ENCODE measurements at places on chromosomes 6 and 20. TPM values are rescaled to one million over a fixed set of nuclear protein-coding genes. Genes with fewer than 3 reads are reported as not detected.

GRCh38 chr6:53302678-53303360 is 45.9 kb downstream of the ELOVL5 start:
- DNase-seq = no peak
- H3K4me1 ChIP-seq = peaks cover 86% of the 10 kb centered on the region
- H3K27me3 ChIP-seq = no peaks in the 10 kb centered on the region
- peak overlapping the region; percentile 72 for H3K27ac ChIP-seq

DNA sequence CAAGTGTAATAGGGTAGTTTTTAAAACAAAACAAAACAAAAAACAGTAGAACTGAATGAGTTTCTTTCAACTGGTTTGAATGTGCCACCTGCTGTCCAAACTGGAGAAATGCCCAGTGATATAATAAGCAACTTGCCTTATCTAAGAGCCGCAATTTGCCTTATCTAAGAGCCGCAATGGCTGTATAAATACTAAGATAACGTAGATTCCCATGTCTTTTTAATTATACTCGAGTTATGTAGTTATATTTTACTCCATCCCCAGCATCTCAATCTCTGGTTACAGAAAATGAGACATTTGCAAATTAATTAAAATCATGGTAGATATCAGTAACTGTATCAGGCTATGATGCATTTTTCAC is 67.2 kb downstream of the RPP40 start:
- no peak overlapping the region for H3K27ac ChIP-seq
- peaks cover 20% of the 10 kb centered on the region for H3K4me1 ChIP-seq
- no peak overlapping the region for H3K4me3 ChIP-seq
- no peak for DNase-seq
- H3K36me3 ChIP-seq = peaks cover 53% of the 10 kb centered on the region
- no peaks in the 10 kb centered on the region for H3K27me3 ChIP-seq

DNA sequence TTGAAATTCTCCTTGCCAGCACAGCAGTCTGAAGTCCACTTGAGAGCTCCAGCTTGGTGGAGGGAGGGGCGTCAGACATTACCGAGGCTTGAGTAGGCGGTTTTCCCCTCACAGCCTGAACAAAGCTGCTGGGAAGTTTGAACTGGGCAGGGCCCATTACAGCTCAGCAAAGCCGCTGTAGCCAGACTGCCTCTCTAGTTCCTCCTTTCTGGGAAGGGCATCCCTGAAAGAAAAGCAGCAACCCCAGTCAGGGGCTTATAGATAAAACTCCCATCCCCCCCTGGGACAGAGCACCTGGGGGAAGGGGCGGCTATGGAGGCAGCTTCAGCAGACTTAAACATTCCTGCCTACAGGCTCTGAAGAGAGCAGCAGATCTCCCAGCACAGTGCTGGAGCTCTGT is 325.3 kb downstream of the GJA1 start:
- H3K36me3 ChIP-seq = no peaks in the 10 kb centered on the region
- no peak for DNase-seq
- H3K4me1 ChIP-seq = no peaks in the 10 kb centered on the region

GRCh38 chr6:33160728-33161344 is 31.4 kb downstream of the COL11A2 start:
- DNase-seq = no peak
- H3K36me3 ChIP-seq = no peaks in the 10 kb centered on the region
- H3K4me1 ChIP-seq = peaks cover 13% of the 10 kb centered on the region
- peak overlapping the region; percentile 92 for H3K4me3 ChIP-seq

- no peaks in the 10 kb centered on the region for H3K4me1 ChIP-seq
- H3K36me3 ChIP-seq = no peaks in the 10 kb centered on the region
- H3K4me3 ChIP-seq = no peak overlapping the region
- no peak for DNase-seq
- H3K27ac ChIP-seq = no peak overlapping the region
- no peaks in the 10 kb centered on the region for H3K27me3 ChIP-seq
Measured at GRCh38 chr6:118317581-118318563, 230.2 kb upstream of the PLN start.

- no peak for DNase-seq
- H3K4me1 ChIP-seq = peaks cover 31% of the 10 kb centered on the region
- peaks cover 13% of the 10 kb centered on the region for H3K36me3 ChIP-seq
- no peak overlapping the region for H3K4me3 ChIP-seq
- no peaks in the 10 kb centered on the region for H3K27me3 ChIP-seq
Measured at GRCh38 chr6:16482702-16483314, 244.4 kb downstream of the GMPR start.

DNA sequence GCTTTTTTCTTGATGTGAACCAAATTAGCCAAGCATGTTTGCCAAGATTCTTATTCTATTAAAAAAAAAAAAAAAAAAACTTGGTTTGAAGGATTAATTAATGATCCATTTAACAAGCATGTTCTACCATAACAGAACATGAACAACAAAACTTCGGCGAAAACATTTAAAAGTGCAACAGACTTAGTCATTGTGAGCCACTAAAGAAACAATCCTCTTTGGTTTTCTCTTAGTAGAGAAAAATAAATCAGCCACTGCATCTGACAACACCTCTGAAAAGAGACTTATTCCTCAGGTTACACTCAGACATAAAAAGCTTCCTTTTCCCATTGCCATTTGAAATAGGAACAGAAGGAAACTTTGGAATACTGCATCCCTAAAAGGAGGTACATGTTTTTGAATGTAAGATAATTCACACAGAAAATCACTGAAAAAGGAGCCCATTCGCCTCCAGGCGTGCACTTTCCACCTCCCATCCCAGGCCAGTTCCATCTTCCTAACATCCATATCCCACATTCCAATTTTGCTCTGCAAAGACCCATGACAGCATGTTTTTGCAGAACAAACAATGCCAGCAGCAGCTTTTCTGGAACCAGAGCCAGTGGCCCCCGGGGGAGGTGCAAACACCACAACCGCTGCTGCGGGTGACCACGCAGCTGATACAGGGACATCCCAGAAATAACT is 79.5 kb downstream of the ZMYND8 start:
- no peaks in the 10 kb centered on the region for H3K27me3 ChIP-seq
- H3K36me3 ChIP-seq = peaks cover 80% of the 10 kb centered on the region
- no peak for DNase-seq
- no peak overlapping the region for H3K4me3 ChIP-seq

- H3K4me3 ChIP-seq = no peak overlapping the region
- no peaks in the 10 kb centered on the region for H3K4me1 ChIP-seq
- no peak for DNase-seq
- H3K36me3 ChIP-seq = no peaks in the 10 kb centered on the region
Measured at GRCh38 chr6:52706001-52706400, 35.1 kb downstream of the TMEM14A start.

- H3K27ac ChIP-seq = no peak overlapping the region
- DNase-seq = peak; percentile 62
- H3K27me3 ChIP-seq = no peaks in the 10 kb centered on the region
- H3K4me1 ChIP-seq = peaks cover 39% of the 10 kb centered on the region
- peaks cover 29% of the 10 kb centered on the region for H3K36me3 ChIP-seq
Measured at GRCh38 chr6:116165596-116165995, 39.7 kb upstream of the COL10A1 start.

DNA sequence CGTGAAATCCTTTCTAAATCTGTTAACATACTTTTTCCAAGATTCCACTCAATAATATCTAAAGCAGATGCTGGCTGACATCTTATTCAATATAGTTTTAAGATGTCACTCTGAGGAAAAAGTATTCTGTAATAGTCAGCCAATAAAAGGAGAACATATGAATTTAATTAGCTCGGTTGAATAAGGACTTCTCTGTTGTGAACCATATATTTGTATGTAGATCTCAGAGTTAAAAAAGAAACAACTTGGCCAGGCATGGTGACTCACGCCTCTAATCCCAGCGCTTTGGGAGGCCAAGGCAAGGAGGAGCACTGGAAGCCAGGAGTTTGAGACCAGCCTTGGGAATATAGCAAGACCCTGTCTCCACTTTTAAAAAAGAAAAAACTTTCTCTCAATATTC is 7.4 kb upstream of the CD24 start:
- peaks cover 10% of the 10 kb centered on the region for H3K4me1 ChIP-seq
- H3K4me3 ChIP-seq = no peak overlapping the region
- no peaks in the 10 kb centered on the region for H3K36me3 ChIP-seq

DNA sequence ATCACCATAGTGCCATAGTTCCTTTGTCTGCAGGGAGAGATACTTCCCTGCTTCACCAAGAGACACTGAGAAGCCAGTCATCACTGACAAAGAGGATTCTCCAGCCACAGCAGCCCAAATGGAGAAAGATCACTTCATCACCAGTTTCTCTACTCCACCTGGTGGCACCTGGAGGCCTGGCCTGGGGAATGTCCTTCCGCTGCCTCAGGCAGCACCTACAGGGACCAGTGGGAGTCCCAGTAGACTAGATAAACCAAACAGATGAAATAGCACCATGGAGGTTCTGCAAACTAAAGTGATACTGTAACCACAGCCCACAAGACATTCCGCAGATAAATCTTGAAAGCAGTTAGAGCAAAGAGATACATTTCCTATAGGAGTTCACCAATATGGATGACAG is 266.5 kb downstream of the C6orf118 start:
- no peak for DNase-seq
- no peaks in the 10 kb centered on the region for H3K4me1 ChIP-seq
- no peak overlapping the region for H3K4me3 ChIP-seq

GRCh38 chr6:80376411-80376810 is 269.9 kb downstream of the BCKDHB start:
- no peaks in the 10 kb centered on the region for H3K4me1 ChIP-seq
- no peak for DNase-seq
- no peak overlapping the region for H3K4me3 ChIP-seq
- no peak overlapping the region for H3K27ac ChIP-seq

DNA sequence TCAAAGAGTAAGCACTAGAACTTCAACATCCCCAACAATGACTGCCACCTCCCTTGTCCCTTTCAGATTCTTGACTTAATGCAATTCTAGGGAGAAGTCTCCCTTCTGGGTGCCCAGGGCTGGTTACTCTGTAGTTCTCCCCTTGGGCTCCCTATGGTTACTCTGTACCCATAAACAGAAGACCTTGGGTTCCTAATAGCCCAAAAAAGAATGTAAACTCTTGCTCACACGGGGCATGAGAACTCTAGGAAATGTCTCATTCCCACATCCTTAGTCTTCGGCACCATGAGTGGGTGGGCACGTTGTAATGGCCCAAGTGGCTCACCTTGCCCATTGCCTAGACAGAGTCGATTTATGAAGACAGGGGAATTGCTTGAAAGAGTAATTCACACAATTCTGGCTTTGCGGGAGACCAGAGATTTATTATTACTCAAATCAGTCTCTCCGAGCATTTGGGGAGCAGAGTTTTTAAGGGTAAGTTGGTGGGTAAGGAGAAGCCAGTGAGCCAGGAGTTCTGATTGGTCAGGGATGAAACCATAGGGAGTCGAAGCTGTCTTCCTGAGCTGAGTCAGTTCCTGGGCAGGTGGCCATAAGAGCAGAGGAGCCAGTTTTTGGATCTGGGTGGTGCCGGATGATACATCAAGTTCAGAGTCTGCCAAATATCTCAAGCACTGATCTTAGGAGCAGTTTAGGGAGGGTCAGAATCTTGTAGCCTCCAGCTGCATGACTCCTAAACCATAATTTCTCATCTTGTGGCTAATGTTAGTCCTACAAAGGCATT is 61.2 kb upstream of the SIRPG start:
- peaks cover 2% of the 10 kb centered on the region for H3K36me3 ChIP-seq
- H3K4me1 ChIP-seq = peaks cover 15% of the 10 kb centered on the region
- H3K27ac ChIP-seq = no peak overlapping the region
- no peak for DNase-seq

DNA sequence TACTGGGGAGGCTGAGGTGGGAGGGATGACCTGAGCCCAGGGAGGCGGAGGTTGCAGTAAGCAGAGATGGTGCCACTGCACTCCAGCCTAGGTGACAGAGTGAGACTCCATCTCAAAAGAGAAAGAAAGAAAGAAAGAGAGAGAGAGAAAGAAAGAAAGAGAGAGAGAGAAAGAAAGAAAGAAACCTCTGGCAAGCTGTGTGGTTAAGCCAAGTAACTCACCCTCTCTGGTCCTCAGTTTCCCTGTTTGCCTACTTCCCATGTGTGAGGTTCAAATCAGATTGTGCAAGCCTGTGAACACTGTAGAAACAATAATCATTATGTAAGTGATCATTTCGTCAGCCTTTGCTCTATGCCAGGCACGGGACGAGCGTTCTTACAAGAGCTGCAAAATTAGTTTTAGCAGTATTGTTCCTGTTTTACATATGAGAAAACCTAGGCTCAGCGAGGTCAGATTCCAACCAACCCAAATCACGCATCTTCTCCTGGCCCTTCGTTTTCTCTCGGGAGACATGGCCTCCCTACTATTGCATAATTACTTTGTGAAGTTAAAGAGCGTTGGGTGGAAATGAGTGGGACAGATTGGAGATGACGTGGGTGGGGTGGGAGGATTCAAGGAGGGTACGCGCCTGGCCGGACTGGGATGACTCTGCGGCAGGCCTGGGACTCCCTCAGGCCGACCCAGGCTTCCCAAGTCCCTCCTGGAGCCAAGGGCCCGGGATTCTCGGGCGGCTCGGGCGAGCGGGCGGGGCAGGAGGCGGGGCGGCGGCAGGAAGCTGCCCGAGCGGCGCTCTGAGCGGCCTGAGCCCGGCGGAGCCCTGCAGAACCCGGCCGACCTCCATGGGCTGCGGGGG is at the start of gene SNX21:
SNX21 (plus strand) TSS at position 770 of the 853 bp plus-strand sequence. CDS start 121 bp downstream, outside the sequence.
- no peaks in the 10 kb centered on the region for H3K36me3 ChIP-seq
- no peaks in the 10 kb centered on the region for H3K27me3 ChIP-seq
- DNase-seq = peak; percentile 50
- H3K4me1 ChIP-seq = peaks cover 10% of the 10 kb centered on the region

DNA sequence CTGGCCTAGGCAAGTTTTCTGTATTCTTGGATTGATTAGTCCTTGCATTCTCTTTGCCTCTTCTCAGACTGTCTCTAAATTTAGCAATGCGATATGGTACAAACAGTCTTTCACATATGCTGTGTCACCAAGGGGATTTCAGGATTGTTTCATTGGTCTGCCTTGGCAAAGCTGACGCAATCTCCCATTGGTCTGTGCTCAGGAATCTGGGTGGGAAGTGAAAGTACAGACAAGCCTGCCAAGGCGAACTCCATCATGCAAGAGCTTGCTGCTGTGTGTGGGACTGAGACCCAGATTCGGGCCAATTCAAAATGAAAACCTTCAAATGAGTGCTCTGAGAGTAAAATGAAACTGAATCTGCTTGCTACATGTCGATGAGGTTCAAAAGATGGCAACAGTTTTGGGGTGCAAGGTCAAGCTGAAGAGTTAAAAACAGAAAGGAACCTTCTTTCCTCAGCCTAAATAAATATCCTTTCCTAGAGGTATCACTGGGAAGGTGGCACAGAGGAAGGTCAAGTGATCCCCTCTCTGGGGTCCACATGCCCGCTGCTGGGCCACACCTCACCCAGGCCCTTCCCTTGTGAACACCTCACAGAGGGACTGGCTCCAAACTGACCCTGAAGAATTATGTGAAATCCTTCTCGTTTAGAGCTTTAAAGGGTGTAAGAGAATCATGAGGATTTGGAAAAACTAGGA is 198.8 kb upstream of the PREP start:
- H3K4me1 ChIP-seq = peaks cover 10% of the 10 kb centered on the region
- peak overlapping the region; percentile 16 for H3K4me3 ChIP-seq
- no peak for DNase-seq
- no peaks in the 10 kb centered on the region for H3K36me3 ChIP-seq
- peak overlapping the region; percentile 46 for H3K27ac ChIP-seq

- no peak for DNase-seq
- no peaks in the 10 kb centered on the region for H3K27me3 ChIP-seq
- H3K4me3 ChIP-seq = no peak overlapping the region
- no peak overlapping the region for H3K27ac ChIP-seq
- no peaks in the 10 kb centered on the region for H3K4me1 ChIP-seq
Measured at GRCh38 chr6:141848029-141848890, 284.5 kb upstream of the GJE1 start.

RAET1E gene
- not detected for total RNA-seq

THBD gene
- total RNA-seq = not detected

BPIFA1 gene
- total RNA-seq = not detected

CFAP61 gene
- not detected for total RNA-seq

SYS1 gene
- total RNA-seq = 31.7 TPM

SYNDIG1 gene
- total RNA-seq = not detected

PEX7 gene
- 6.8 TPM for total RNA-seq

OXT gene
- not detected for total RNA-seq

ALDH8A1 gene
- 0.53 TPM for total RNA-seq

BTNL2 gene
- total RNA-seq = not detected

MEP1A gene
- not detected for total RNA-seq

TSHZ2 gene
- 1.5 TPM for total RNA-seq
